Activated T-helper 2 cell treated with anti-CD3 and anti-CD28 coated beads, Interferon-gamma antibody, Interleukin-2, Interleukin-4, amounts not matched to agents 10 μg/mL and 5 μg/mL and 100 μg/mL, durations not matched to agents 14 hours and 24 hours and 36 hours (primary cell): ENCODE measurements at places on chromosomes 3 and 15. TPM values are rescaled to one million over a fixed set of nuclear protein-coding genes. Genes with fewer than 3 reads are reported as not detected.

GRCh38 chr3:175211466-175211865 lies 352.3 kb downstream of the NAALADL2 start:
- no peak for DNase-seq

GRCh38 chr15:100108846-100109245 lies 232.9 kb downstream of the ADAMTS17 start:
- no peak for DNase-seq

DNA sequence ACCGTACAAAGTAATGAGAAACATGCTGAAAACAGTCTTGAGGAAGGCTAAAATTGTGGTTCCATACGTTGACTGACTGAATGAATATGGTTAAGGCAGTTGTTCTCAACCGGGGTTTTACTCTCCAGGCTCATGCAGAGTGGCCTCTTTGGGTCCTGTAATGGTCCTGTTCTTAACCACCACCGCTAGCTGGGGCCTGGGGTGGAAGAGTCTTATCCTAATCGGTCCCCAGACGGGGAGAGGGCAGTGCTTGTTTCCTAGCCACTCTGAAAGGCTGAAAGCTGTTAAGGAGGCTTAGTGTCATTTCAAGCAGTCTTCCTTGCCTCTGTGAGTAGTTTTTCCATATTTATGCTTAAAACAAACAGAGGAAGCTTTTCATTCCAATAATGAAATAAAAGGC lies 32.0 kb downstream of the SELENOT start:
- no peak for DNase-seq

DNA sequence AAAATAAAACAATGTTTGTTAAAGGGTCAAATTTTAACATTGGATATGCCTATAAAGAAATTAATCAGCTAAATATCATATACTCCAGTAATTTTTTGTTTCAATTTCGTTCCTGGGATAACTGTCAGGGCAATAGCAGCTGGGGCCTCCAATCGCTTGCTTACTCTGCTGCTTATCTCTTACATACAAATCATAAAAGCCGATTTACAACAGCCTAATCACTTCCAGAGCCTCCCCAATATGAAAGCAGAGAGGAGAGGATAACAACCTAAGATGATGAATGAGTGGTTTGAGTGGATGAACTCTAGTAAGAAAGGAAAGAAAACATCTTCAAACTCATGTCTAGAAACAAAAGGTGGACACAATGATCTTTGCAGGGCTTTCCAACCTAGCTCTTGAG lies 80.7 kb upstream of the PSMD6 start:
- no peak for DNase-seq

- no peak for DNase-seq
Measured at GRCh38 chr3:150875548-150875947, 29.7 kb downstream of the MINDY4B start.

DNA sequence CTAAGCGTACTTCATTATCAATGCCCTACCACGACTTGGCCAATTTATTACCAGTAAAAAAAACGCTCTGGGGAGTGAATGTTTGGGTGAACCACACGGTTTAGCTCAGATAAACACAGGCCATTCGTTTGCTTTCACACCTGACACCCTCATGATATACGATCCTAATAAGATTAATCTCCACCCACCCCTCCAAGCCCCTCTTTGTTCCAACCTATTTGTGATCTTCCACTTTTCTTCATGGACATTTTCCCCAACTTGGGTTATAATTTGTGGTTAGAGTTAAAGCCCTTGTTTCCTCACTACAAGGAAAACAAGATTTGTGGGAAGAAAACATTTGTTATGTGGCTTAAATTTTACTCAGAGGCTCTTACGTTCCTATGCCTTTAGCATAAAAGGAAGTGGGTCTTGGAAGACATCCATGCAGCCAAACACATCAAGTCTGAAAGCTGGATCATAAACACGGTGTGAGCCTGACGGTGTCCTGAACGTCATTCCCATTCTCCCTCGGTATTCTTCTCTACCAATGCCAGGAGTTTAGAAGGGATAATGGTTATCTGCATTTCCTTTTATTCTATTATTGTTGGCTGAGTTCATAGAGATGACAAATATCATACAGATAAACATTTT lies 518.9 kb downstream of the NR2F2 start:
- no peak for DNase-seq

GRCh38 chr3:49482766-49483165 lies 12.7 kb downstream of the DAG1 start:
- DNase-seq, result no peak

DNA sequence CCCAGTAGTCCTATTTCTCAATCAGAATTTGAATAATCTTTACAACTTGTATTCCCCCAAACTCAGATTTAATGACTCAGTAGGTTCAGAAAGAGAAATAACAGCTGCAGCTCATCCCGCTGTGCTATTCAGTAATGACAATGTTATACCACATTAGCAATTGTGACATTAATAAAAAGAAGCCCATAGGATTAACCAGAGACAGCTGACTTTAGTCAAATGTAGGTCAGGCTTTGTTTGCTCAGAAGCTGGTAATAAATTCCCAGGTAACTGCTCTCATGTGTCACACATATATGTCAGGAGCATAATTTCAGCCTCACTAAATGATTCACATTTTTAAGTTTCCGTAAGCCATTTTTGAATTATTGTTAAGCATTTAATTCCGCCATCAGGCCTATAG lies 222.0 kb upstream of the UBE2E2 start:
- no peak for DNase-seq

DNA sequence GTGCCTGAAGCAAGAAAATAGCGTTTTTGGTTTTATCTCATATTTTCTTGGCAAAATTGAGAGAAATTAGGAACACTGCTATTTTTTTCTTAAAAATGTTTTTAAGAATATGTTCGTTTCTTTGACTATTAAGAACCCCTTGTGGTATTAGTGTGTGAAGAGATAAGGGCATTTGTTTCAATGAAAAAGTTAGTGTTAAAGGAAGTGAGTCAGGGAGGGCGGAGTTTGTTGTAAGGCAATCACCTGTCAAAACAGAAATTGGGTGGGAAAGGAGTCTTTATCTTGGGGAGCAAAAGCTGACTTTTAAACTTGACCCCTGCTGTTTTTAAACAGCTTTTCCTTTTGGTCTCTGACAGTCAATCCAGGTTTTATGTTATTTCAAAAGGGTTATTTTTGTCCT lies 4.2 kb downstream of the RAP2B start:
- DNase-seq, result no peak

DNA sequence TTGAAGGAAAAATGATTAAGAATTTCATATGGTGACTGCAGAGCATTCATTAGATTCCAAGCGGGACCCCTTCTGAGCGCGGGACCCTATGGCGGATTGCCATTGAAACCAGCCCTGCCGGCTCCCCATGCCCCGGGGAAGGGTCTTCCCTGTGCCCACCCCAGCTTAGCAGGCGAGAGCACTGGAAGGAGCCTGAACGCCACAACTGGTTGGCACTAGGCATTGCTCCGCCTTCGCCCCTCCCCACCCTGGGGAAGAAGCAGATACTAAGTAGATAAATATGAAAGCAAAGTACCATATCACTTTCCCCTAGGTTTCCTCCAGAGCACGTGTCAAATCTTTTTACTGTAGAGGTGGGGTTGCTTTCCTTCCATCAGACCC lies 70.7 kb downstream of the CYP19A1 start:
- DNase-seq, result no peak

DNA sequence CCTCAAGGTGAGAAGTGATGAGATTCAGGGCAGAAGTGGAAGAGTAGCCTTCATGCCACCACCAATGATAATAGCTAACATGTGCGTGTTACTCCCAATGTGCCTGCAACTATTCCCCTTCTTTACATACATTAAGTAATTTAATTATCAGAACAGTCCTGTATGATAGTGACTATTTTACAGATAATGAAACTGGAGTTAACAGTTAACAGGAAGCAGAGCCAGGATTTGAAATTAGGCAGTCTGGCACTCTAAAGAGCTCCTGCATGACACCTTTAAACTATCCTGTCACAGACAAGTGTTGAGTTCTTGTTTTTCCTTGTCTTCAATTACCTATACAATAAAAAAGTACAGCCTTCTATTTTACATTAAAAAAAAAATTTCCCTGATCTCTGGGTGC lies 148.8 kb downstream of the LEKR1 start:
- no peak for DNase-seq

GRCh38 chr3:53700441-53700840 lies 145.8 kb downstream of the CHDH start:
- DNase-seq, result no peak

GRCh38 chr15:38714309-38715072 lies 149.9 kb upstream of the RASGRP1 start:
- DNase-seq, result no peak

GRCh38 chr15:36263666-36264065 lies 315.8 kb upstream of the CDIN1 start:
- no peak for DNase-seq

- DNase-seq, result no peak
Measured at GRCh38 chr15:60460931-60461330, 18.0 kb downstream of the ICE2 start.

- DNase-seq, result no peak
Measured at GRCh38 chr3:20776692-20777091, 590.7 kb upstream of the SGO1 start.

GRCh38 chr3:140117096-140117526 lies 182.1 kb downstream of the CLSTN2 start:
- DNase-seq, result no peak

DNA sequence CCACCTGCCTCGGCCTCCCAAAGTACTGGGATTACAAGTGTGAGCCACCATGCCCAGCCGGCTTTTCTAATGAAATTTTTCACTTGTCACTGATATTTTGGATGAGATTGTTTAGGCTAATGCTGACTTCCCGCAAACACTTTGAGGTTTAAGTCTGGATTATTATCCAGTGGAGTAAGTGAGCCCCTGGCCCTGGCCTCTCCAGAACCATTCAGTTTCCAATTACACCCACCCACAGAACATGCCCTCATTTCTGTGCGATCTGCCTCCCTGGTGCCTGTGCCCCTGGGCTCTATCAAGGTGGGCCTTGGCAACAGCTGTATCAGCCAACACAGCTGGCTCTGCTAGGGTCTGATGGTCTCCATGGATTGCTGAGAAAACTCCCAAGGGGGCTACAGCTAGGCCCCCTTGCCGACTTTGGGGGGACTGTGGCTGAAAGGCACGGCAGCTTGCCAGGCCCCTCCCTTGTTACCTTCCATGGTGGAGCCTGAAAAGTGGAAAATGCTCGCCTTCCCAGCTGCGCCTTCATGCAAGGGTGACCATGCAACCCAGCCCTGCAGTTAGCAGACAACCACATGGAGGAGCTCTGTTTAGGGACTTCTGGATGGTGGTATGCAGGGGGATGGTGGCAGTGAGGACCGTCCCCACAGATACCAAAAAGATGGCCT lies 288.9 kb downstream of the FAM43A start:
- DNase-seq, result no peak

GRCh38 chr15:91795235-91795634 lies 58.3 kb upstream of the SLCO3A1 start:
- no peak for DNase-seq

- no peak for DNase-seq
Measured at GRCh38 chr3:151210676-151211381, 7.8 kb upstream of the GPR171 start.

GRCh38 chr15:57575363-57575762 lies 16.3 kb upstream of the MYZAP start:
- DNase-seq, result no peak

- DNase-seq, result no peak
Measured at GRCh38 chr3:37987315-37987697, 3.3 kb upstream of the VILL start.

- no peak for DNase-seq
Measured at GRCh38 chr15:83053151-83053550, 13.9 kb downstream of the BTBD1 start.

DNA sequence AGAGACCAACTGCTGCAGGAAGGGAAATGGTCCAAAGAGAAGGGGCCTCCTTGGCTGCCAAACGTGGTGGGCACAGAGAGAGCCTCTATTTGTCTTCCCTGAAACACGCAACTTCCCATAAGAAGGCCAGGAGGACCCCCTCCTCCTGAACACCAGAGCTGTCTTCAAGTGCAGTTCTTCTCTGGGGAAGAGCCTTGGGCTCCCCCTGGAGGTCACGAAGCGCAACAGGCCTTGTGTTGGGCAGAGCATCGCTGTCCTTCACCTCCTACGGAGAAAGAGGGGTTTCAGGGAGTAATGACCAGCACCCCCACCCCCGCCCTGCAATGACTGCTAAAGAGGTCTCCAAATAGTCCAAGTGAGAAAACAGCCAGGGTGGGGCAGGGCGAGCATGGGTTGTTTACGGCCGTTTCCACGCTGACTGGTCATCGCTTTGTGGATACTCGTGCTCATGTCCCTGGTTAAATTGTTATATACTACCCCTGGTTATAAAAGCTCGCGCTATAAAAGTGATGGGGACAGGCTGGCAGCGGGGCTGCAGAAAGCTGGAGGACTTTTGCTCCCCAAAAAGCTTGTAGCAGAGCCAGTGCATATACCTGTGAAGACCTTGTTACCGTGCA lies 397.5 kb upstream of the ATP10A start:
- DNase-seq, result no peak

- peak; percentile 66 for DNase-seq
Measured at GRCh38 chr15:78103406-78104118, 11.2 kb downstream of the SH2D7 start.

- no peak for DNase-seq
Measured at GRCh38 chr3:113623324-113623723, 73.1 kb downstream of the USF3 start.

ZPLD1 gene
- total RNA-seq, result not detected in 2 replicates

DLL4 gene
- total RNA-seq, result 0.14 and 0.37 TPM in 2 replicates

SCG5 gene
- total RNA-seq, result 2.0 and 3.7 TPM in 2 replicates

IL17RC gene
- 0.27 and 0.48 TPM in 2 replicates for total RNA-seq

RETNLB gene
- not detected in 2 replicates for total RNA-seq

ADAMTSL3 gene
- 0.07 TPM in 1 of 2 replicates, not detected in the other for total RNA-seq

MITF gene
- total RNA-seq, result 0.07 and 0.28 TPM in 2 replicates

REC114 gene
- not detected in 2 replicates for total RNA-seq

DNAJA4 gene
- 57.4 and 60.0 TPM in 2 replicates for total RNA-seq
